ENCODE measurements at places on chromosomes 1 and 21.
A peak's percentile ranks its signal among the peaks of the same experiment; 100 is the strongest.

GRCh38 chr1:167634435-167634834 is 4.4 kb downstream of the RCSD1 start:
- no peak for DNase-seq

GRCh38 chr1:59948990-59949389 is 22.4 kb upstream of the CYP2J2 start:
- no peak for DNase-seq

- DNase-seq = no peak
Measured at GRCh38 chr1:57235730-57236510, 187.9 kb downstream of the DAB1 start.

DNA sequence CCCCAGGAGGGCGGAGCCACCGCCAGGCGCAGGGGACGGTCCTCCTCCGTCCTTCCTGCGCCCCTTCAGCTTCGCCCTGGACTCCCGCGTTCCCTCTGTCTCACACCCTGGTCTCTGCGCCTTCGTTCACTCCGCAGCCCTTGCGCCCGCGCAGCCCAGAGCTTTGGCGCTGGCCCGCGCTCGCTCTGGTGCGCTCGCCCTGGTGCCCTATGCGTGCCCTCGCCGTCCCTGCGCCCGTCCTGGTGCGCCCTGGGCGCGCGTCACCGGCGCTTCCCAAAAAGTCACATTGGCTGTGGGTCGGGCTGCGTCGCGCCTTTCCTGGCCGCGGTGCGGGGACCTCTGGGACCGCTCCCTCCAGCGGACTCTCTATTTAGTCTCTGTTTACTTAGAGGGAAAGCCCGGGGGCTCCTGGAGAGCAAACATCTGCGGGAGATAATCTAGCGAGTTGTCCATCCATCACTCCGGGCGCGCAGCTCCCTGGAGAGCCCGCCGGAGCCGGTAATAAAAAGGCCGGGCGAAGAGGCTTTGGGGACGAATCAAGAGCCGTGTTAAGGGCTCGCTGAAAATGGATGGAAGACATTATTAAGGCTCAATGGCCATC is 178.6 kb downstream of the PRDM16 start:
- DNase-seq = no peak

- DNase-seq = no peak
Measured at GRCh38 chr1:107004421-107004820, 52.1 kb upstream of the PRMT6 start.

GRCh38 chr1:114209971-114210370 is 56.3 kb upstream of the SYT6 start:
- no peak for DNase-seq

DNA sequence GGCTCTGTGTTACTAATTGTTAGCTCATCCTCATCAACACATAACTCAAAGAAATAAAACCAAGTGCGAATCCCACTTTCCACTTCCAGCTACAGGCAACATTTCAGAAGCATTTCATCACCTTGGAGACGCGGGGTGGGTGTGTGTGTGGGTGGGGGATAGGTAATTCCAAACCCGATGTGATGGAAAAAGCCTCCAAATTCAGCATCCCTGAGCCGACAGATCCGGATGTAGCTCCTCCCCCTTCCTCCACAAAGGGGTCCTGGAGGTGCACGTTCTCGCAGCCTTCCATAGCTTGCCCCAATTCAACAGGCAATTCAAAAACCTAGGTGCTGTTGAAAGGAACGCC is 486 bp downstream of the HSPA13 start:
- no peak for DNase-seq

GRCh38 chr1:33358114-33358794 is 37.4 kb upstream of the A3GALT2 start:
- DNase-seq = no peak

- no peak for DNase-seq
Measured at GRCh38 chr1:6152181-6152580, 27.9 kb downstream of the CHD5 start.

DNA sequence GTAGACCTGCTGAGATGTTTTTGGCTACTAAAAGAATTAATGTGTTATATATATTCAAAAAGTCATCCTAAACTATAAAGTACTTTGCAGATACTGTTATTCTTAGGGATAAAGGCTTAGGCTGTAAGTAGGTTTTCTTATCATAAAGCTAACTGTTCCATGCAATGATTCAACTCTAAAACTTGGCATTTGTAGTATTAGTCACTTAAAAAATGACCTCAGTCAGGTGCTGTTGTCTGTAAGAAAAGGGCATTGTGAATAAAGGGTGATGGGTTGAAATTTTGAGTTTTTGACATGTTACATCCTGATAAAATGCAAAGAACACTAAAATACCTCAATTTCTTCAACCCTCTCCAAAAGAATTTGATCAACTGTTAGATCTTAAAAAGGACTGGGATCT is 32.9 kb downstream of the ADCY10 start:
- no peak for DNase-seq

- peak; percentile 84 for DNase-seq
Measured at GRCh38 chr1:147627435-147628110, 42.8 kb downstream of the ACP6 start.

DNA sequence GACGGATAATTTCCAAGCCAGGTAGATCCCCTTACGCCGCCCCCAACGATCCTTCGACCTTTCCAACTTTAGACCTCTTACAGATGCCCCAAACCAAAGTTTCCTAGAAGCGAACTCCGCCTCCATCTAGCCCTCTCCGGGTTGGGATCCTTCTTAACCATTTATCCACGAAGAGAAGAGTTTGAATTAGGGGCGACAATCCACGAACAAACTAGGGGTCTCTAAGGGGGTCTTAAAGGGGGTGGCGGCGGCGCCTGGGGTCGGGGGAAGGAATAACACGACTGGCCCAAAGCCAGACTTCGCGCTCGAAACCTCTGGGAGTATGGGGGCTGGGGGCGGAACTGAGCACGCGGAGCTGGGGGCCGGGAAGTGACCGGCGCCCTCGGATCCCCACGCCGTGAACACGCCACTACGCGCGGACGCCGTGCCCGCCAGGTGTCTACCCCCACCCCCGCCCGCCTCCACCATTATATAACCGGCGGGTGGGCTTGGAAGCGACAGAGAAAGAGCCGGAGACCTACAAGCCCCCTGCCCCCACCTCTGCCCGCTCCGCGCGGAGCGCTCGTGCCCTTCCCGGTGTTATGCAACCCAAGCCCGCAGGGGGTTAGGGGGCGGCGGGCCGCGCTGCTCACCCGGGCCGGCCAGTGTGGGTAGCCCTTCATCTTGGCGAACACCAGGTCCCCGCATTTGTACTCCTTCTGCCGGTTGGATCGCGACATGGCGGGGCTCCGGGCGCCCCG is 594 bp downstream of the HDGF start:
- DNase-seq = peak; percentile 46

DNA sequence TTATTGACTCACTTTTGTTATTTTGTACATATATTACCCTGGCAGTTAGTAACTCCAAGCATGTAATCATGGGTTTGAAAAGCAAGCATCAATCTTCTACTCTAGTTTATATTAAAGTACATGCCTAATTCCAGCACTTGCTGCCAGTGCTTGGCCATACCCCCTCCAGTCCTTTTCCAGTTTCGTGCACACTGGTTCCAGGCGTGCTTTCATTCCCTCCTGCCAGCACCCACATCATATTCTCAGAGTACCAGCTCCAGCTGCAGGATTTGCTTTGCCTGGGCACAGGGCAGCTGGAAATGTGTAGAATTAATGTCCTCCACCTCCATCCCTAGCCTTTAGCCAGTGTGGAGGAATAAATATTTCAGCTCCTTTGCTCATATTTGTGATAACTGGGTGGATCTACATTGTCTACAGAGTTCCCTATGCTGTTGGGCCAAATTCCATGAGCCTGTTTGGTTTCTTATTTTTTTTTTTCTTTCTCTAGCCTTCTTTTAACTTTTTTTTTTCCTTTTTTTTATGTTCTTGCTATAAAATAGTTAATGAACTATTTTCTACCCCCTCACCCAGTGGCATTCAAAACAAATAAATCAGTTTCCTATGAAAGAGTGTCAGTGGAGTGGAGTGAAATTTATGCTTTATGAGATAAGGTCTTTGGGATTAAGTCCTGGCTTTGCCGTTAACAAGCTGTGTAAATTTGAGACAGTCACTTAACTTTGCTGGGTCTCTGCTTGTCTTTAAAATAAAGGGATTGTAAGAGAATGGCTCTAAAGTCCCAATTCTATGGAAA is 2.6 kb upstream of the GNG12 start:
- DNase-seq = no peak

DNA sequence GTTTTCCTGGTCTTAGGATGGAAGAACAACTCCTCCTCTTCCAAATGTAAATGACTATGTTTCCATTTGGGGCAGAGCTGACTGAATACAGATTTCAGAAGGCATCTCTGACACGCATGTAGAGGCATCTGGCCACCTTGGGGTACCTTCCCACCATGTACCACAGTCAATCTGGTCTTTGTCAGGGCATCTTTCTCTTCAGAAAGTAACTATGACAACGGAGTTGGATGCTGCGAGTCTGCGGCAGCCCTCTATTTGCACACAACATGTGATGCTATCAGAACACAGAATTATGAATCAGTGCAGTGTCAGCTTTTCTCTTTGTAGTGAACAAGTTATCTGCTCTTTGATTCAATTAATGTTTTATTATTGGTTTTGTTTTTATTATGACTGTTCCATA is 94.7 kb downstream of the TSEN15 start:
- DNase-seq = no peak
